ENCODE measurements at places on chromosomes 2 and 18.

- no peak for DNase-seq
These were observed 8.6 kb downstream of the CLIP4 start for GRCh38 chr2:29123617-29124349.

DNA sequence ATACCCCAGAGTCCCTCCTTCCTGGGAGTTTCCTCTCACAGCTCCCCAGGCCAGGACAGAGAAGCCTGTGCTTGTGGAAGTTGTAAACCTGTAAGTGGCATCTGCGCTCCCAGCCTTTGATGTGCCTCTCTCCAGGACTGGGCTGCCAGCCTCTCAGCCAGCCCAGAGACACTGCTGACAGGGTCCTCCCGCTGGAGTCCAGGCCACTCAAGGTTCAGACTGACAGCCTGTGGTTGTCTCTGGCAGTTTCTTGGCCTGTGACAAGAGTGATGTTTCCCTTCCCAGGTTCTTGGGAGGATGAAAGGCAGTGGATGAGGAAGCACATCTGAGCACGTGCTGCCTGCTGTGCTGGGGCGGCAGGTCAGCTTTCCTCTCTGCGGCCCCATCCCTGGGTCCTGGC is 3.0 kb downstream of the SLC35F6 start:
- DNase-seq = no peak

DNA sequence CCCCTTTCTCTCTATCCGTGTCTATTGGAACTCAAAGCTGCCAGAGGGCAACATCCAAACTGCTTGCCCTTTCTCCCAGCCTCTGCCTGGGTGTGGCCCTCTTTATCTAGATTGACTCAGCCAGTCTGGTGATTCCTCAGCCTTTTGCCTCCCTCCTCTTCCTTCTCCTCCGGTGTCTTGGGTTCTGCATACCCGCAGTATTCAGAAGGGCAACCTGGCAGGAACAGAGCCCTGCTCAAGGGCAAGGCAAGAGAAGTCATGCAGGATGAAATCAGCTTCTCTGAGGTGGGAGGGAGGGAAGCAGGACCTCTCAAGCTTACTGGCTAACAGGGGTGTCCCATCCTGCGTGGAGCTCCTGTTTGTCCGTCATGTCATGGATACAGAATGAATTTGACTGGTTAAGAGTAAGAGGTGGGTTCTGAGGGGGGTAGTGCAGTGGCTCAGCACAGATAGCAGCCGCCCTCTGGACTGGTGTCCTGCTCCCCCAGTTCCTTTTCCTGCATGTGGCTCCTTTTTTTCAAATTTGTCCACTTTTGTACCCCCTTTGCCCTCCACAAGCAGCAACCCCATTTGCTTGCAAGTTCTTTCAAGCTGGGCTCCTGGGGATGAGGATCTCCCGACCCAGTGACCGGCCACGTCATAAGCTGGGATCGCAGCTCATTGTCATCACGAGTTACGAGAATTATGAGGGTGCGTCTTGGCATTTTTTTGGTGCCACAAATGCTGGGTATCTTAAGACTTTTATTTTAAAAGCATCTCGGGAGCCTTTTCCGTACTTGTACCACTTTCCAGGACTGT is 154.1 kb downstream of the FHOD3 start:
- DNase-seq = no peak

DNA sequence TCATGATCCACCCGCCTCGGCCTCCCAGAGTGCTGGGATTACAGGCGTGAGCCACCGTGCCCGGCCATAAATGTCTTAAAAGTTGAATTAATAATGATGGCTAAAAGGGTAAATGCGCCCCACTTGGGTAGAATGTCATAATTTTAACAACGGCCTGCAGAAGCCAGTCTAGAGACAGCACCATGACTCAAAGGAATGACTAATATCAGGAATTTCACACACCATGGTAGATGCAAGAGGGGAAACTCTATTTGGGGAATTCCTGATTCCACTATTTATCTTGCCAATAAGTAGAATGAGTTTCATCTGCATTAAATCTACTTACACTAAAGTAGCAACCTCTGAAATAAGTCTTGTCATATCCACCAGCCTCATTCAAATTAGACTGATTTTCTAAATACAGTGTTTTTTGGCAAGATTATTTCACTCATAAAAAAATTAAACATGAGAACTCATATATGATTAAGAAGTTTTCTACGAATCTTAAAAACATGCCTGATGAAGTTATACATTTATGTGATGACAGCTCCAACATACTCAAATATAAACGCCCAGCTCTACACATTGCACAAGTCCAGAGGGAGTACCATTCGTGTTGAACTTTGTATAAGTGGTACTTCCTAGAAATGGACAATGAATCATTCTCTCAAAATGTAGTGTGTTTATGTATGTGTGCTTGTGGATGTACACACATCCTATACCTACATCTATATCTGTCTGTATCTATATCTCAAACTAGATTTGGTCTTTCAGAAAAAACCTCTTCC is 309.7 kb downstream of the IRS1 start:
- DNase-seq = no peak

GRCh38 chr2:210681491-210681890 is 125.1 kb downstream of the CPS1 start:
- DNase-seq = no peak

DNA sequence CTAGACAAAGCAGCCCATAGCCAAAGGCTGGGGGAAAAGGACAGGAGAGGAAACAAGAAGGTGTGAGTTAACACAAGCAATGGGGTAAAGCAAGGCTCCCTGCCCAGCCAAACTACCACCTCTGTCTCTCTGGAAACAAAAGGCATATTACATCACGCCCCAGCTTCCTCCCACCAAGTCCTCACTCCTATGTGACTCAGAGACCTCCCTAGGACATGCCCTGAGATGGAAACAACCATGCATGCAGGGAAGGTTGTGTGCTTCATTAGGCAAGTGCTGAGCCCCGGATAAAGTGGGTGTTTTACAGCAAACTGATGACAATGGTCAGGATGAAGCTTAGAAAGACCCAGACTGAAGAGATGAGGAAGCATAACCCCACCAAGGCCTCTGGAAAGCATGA is 9.0 kb upstream of the ATRAID start:
- no peak for DNase-seq

DNA sequence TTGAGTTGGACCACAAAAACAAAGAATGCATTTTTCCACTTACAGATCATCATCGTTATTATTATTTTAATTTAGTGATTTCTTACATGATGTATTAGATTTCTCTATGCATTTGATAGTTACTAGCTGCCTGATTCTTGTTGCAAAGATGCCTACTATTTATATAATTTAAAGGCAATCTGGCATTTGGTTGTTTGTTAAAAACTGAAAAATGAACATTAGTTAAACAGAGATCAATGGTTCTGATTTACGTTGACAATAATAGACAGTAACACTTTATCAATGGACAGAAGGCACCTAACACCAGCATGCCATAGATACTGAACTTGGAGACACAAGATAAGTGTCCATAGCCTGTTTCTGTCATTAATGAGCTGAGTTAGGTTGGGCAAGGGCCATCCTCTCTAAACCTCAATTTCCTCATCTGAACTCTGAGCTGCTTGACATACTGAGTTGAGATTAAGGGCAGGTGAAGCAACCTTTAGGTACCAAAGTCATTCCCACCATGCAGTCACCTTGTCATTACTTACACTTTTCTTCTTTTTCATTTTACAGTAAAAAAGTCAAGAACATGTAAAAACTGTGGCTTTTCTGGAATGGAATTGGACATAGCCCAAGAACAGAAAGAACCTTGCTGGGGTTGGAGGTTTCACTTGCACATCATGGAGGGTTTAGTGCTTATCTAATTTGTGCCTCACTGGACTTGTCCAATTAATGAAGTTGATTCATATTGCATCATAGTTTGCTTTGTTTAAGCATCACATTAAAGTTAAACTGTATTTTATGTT is 3.1 kb downstream of the CCL20 start:
- DNase-seq = no peak

GRCh38 chr2:48346124-48346536 is 183.8 kb upstream of the STON1 start:
- no peak for DNase-seq

DNA sequence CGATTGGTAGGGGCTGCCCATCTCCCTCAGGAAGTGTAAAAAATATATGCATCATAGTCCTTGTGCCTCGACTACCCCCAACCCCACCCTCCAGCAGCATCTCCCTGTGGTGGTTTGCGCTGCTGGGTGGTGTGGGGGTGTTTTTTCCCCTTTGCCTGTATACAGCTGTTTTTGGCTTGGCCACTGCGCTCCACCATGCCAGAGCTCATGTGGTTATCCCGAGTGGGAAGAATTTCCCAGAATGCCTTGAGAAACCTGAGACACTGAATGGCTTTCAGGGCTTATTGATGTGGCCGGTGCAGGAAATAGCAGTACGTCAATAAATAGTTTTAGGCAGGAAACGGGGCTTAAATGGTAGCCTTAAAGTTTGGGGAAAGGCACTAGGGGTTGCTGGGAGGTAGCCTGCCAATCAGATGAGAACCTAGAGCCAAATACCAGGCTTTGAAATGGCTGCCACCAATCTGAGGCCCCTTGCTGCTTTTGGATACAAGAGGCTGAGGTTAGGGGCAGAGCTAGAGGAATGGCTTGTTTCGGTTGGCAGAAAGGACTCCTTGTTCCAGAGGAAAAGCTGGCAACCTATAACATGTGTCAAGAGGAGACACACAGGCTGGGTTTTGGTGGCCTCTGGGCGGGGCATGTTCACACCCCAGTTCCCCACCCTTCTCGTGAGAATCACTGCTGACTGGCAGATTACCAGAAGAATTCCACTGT is 144.1 kb downstream of the SMAD7 start:
- DNase-seq = no peak

DNA sequence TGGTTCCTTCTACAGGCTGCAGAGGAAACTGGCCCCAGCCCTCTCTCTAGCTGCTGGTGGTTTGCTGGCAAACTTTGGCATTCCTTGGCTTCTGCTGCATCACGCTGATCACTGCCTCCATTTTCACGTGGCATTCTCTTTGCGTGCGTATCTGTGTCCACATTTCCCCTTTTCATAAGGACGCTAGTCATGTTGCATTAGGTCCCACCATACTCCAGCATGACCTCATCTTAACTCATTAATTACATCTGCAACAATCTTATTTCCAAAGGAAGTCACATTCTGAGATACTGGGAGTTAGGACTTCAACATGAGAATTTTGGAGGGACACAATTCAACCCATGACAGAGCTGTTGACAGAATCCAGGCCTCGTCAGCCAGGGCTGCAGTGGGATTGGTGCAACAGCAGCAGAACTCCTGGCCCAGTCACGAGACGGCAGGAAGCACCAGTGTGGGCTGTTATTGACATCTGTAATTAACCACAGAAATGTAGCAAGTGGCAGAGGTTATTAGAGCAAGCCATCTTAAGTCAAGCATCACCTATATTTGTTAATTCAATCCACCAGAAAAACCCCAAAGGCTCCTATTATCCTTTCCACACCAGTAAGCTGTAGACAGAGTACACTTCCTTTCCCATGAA is 132.4 kb downstream of the TMEM163 start:
- DNase-seq = no peak

DNA sequence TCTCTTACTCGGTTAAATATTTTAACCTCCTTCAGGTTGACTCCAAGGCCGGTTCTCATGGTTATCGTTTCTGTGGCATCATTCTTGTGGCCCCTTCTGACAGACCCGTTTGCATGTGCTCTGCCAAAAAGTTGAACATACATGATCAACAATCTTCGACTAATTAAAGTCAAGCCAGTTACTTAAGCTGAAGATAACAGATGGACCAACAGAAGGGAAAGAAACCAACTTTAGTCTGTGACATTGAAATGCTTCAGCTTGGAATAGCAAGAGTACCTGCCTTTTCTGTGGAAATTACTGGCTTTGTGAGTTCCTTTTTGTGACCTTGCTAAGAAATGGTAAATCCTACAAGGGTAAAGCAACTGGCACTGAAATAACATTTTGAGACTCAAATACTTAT is 1429.1 kb downstream of the LRP1B start:
- no peak for DNase-seq

Measured in keratinocyte (primary cell).